ENCODE measurements at places on chromosomes 7 and 10.

DNA sequence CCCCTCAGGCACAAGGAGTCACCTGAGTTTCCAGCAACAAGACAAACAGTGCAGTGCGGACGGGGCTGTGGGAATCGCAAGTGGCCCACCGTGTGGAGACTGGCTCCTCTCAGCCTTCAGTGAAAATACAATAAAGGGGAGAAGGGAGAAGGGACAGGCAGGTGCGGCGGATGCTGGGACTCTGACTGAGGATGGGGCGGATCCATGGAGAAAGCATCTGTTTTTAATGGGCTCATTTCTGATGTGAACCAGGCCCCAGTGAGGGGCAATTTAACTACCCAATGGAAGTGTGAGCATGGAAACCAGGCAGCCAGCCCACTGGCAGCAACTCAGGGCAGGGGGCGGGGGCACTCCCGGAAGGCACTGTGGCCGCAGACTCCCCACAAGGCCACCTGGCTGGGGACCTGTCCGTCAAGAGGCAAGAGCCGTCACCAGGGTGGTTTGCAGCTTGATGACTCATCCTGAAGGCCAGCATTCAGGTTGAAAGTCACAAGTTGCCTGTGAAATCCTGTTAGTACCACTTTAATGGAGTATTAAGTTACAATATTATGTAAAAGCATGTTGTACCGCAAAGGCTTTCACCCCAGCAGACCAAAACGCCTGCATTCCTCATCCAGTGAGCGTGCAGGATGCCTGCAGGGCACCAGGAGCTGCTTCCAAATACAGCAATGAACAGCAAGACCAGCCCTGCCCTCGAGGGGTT lies 476.4 kb downstream of the PTPRN2 start:
- no peak for DNase-seq

GRCh38 chr7:40800771-40801170 lies 666.0 kb downstream of the SUGCT start:
- DNase-seq = no peak

DNA sequence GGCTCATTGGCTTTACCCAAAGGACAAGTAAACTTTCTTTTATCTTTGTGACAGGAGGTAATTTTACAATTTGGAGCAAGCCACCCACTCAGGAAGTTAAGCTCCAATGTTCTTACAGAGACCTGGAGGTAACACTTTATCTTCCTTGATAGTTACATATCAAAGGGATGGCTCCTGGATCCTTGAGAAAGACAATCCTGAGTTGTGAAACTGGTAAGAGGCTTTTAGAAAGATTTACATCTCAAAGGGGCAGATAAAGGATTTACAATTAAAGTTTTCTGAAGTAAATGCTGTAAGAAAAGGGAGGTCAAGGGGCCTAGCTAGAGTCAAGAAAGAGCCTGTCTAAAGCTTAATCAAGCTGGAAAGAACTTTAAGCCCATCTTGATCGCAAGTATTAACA lies 124.4 kb upstream of the ZNF804B start:
- DNase-seq = no peak

DNA sequence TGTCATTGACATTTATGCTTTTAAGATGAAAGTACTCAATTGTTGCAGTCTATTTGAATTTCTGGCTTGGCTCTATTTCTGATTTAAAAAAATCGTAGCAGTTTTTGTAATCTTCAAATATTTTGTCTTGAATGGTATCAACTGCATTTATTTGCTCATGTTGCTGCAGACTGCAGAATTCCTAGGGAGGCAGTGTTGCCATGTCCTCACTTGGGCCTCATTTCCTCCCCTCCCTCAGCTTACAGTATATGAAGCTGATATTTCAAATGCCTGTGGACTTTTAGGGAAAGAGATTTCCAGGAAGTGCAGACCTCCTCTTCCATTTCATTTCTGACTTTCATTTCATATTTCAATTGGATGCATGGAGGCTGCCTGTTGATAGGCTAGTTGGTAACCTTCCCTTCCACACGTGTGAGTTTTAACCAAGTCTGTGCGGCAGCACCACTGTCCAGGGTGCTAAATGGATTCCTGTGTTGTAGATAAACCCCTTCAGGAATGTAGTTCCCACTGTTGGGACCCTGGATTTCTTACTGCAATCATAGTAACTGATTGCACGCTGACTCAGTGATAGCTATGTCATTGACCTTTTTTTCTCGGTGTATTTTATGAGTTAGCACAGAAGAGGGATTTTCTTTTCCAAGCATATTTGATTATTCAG lies 17.5 kb downstream of the VPS50 start:
- DNase-seq = no peak

GRCh38 chr10:61845196-61845949 lies 56.1 kb upstream of the ARID5B start:
- no peak for DNase-seq
